ENCODE measurements at places on chromosomes 1 and 21.

GRCh38 chr1:178243890-178244289 is 150.0 kb downstream of the RASAL2 start:
- DNase-seq: no peak

- no peak for DNase-seq
These were observed 30.3 kb upstream of the TMEM51 start for GRCh38 chr1:15123270-15123669.

DNA sequence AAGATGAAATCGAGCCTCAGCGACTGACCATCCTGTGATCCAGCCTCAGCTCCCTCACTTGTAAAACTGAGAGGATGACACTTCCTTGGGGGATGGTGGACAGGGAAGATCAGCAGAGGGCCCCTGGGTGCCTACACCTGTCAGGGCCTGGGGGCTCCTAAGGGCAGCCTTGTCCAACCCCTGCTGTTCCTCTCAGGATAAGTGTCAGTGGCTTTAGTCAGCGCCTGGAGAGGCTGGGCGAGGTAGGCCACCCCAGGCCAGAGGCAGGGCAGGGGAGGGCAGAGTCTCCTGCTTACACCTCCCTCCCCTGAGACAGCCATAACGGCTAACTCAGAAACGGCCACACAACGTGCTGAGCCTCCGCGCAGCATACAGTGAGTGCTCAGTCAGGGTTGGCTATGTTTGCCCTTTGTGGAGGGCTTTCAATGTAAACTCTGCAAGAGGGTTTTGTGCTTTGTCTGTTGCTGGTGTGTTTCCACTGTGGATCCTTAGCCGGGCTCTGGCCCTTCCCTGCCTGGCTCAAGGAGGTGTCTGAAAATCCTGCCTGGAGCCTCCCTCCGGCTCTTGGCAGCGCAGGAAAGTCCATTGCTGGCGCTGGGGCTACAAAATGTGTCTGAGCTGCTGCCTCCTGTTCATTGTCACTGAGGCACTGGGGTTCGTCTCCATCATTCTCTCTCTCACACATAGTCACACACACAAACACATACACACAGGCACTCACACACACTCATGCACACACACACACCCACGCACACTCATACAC is 588.4 kb downstream of the PTPRU start:
- no peak for DNase-seq

DNA sequence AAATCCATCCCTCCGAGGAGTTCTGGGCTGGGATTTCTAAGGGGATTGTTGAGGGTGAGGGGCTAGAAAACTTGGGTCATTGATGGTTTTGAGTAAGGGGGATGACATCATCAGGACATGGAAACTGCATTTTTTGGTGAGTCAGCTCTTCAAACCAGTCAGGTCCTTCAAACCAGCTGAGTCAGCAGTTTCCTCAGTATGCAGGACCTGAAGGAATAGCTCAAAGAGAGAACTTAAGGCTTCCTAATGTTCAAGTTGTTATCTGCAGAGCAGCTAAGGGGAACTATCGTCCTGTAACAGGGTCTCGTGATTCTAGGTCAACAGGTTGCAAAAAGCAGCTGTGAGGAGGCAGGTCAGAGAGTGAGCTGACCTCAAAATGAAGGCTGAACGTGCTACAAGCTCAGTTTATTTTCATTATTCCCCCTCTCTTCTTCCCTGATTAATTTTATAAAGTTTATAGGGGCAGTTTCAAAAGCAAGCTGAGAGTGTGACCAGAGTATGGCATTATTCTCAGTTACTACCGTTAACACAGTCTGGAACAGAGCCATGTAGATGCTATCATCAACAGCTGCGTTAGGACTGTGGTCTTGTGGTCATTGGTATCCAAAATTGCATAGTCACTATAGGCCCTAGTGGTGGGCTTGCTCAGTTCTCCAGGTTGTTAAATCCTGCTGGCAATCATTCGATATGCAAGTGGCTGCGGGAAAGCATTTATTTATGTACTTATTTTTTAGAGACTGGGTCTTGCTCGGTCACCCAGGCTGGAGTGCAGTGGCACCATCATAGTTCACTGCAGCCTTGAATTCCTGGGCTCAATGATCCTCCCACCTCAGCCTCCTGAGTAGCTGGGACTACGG is 10.7 kb upstream of the SDC3 start:
- DNase-seq: no peak

- DNase-seq: no peak
These were observed 40.4 kb downstream of the TARBP1 start for GRCh38 chr1:234438579-234438978.

DNA sequence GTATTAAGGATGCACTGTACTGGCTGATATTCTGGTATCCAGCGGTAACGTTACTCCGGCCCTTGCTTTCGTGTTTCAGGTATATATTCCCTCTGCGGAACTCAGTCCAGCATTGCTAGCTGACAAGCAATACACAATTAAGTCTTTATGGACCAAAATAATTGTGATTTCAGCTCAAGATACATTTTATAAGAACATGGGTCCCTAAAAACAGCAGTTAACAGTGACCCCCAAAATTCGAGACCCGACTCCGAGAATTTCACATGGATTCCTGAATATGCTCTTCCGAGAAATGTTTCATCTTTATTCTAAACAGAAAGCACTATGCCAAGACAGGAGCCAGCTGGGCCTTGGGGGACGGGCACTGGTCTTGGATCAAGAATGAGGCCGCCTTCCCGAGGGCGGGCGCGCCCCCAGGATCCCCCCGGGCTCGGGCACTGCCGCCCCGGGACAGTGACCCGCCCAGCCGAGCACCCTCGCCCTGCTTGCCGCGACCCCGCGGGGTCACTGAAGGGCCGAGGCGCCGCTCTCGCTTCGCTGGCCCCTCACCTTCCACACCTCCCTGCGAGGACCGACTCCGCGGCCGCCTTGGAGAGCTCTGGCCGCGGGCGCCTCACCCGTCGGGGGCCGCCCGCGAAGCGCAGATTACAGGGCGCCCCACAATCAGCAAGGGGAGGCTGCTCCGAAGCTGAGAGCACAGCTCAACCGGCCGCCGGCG is 610 bp downstream of the SCYL3 start:
- DNase-seq: peak; percentile 6

DNA sequence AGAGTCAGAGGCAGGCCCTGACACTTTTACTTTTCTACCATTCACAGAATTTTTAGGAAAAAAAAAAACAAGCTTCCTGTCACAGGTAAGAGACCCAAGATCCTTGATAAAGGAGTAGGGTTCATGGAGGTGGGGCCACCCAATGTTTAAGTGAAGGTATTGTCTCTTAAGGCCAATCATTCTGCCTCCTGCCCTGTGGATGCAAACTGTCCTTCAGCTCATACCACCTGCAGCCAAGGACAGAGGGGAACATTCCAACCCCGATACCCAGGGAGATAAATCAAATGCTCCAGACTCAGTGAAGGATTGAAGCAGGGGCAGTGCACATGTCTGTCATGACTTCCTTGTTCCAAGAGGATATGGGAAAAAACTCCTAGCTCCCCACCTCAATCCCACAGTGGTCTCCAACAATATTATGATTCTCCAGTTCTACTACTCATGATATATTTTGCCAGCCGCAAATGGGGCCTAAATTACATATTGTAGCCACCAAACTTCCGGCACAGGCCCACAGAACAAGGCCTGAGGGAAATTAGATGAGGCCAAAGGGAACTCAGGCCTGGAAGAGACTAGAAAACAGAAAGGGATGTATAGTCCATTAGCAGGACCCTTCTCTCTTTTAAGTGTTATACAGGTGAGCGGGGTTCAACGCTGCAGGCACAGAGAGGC is 59.5 kb downstream of the TRABD2B start:
- DNase-seq: no peak

DNA sequence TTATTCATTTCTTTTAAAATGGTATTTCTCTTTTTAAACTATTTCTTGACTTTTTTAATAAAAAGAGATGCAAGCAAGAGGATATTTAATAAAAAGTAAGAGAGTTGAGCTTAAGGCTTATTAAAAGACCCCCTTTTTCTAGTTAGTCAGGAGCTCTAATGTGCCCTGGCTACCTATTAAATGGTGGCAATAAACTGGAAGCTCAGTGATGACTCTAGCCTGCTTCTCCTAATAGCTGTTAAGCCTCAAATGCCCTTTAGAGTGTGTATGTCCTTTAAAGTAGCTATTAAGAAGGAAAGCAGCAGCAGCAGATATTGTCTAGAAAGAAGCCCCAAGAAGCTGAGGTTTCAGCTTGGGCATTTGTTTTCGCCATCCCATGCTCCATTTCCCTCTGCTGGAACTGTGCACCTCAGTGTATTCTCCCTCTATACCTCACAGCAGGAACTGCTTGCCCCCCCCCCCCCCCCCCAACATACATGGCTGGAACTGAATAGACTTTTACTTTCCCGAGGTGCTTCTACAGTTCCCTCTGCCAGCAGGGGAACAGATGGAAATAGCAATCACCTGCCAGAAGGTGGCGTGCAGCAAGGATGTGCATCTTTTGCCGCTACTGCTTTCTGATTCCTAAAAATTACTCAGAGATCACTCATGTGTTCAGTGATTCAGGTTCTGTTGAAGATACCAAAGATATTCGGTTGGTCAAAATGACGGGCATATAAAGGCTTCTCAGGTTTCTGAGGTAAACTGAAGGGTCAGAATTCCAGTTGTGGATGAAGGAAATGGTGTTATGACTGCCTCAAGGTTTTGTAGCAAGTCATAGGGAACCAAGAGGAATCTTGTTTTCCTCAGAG is 2.5 kb downstream of the RGS4 start:
- no peak for DNase-seq

- no peak for DNase-seq
These were observed 48.9 kb upstream of the TADA1 start for GRCh38 chr1:166924823-166925541.

GRCh38 chr1:235671992-235672391 is 22.4 kb upstream of the GNG4 start:
- no peak for DNase-seq

DNA sequence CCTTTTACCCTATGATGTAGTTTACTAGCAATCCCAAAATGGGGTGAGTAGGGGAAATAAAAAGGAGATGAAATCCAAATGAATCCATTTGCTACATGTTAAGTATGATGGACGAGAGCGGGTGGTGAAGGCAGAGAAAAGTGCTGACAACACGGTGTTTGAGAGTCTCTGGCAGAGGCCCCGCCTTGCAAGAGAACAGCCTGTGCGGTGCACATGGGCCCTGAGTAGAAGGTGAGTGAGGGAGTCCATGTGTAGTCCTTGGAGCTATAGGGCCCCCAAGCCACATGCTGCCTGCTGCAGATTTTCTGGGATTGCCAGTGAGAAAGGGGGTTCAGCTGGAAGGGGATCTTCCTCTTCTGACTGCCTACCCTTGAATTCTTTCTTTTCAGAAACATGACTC is 177.1 kb downstream of the TNR start:
- no peak for DNase-seq

- DNase-seq: no peak
These were observed 871.0 kb upstream of the ADAMTS5 start for GRCh38 chr21:27837936-27838335.

DNA sequence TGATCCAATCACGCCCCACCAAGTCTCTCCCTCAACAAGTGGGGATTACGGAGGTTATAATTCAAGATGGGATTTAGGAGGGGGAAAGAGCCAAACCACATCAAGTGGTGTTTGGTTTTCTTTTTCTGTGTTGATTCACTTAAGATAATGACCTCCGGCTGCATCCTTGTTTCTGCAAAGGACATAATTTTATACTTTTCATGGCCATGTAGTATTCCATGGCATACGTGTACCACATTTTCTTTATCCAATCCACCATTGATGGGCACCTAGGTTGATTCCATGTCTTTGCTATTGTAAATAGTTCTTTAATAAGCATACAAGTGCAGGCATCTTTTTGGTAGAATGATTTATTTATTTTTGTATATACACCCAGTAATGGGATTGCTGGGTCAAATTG is 162.5 kb upstream of the JUN start:
- DNase-seq: no peak

GRCh38 chr1:223125766-223126165 is 17.3 kb downstream of the TLR5 start:
- no peak for DNase-seq

GRCh38 chr1:13730291-13730690 is 30.3 kb downstream of the PRDM2 start:
- DNase-seq: no peak

GRCh38 chr1:207251066-207251465 is 70.4 kb upstream of the CD55 start:
- DNase-seq: no peak

GRCh38 chr1:208242941-208243526 is 1.1 kb downstream of the PLXNA2 start:
- DNase-seq: no peak

- DNase-seq: no peak
These were observed 33.1 kb upstream of the ERRFI1 start for GRCh38 chr1:8059161-8059622.

DNA sequence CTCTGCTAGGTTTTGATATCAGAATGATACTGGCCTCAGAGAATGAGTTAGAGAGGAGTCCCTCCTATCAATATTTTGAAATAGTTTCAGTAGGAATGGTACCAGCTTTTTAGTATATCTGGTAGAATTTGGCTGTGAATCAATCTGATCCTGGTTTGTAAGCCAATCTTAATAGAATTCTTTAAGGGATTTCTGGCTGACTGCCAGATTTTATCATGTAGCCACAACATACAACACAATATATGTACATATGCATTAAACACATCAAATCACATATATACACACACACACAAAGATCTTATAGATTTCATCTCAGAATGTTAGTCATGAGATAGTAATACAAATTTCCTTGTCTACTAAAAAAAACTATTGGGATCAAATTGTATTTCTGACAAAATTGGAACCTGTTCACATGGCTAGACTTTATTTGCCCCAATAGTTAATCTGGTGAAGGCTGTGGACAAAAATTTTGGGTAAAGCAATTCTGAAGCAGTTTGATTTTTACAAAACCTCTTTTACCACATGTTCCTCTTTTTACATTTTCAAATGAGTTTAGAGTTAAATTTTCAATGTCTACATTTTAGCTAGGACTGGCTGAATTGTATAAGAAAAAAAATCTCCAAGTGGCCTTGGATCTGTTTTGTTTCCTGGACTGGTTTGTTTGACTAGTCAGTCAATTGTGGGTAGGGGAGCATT is 151.7 kb downstream of the FASLG start:
- no peak for DNase-seq

DNA sequence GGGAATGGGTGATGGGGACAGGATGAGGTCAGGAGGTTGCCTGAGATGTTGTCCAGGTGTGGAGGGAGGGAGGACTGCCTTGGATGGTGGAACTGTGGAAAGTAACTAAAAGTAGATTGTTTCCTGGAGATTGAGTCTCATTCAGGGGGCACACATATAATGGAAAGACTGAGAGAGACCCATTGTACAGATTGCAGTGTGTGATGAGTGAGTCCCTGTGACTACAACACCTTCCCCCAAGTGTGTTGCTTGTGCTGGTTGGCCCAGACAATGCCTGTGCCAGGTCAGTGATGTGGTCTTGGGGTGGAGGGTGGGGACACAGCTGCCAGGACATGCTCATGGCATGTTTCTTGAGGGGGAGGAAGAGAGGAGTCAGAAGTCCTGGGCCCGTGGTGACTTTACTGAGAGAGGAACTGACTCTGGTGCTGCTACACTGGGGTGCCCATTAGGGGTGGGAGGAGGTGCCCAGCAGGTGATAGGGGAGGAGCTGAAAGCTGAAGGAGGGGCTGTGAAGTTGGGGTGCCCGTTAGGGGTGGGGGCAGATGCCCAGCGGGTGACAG is 5.2 kb downstream of the SNAP47 start:
- no peak for DNase-seq

GRCh38 chr1:203307641-203308126 is 2.4 kb downstream of the BTG2 start:
- no peak for DNase-seq

GRCh38 chr1:240701412-240701811 is 89.5 kb upstream of the GREM2 start:
- DNase-seq: no peak
